ENCODE measurements at places on chromosomes 7 and 10.

DNA sequence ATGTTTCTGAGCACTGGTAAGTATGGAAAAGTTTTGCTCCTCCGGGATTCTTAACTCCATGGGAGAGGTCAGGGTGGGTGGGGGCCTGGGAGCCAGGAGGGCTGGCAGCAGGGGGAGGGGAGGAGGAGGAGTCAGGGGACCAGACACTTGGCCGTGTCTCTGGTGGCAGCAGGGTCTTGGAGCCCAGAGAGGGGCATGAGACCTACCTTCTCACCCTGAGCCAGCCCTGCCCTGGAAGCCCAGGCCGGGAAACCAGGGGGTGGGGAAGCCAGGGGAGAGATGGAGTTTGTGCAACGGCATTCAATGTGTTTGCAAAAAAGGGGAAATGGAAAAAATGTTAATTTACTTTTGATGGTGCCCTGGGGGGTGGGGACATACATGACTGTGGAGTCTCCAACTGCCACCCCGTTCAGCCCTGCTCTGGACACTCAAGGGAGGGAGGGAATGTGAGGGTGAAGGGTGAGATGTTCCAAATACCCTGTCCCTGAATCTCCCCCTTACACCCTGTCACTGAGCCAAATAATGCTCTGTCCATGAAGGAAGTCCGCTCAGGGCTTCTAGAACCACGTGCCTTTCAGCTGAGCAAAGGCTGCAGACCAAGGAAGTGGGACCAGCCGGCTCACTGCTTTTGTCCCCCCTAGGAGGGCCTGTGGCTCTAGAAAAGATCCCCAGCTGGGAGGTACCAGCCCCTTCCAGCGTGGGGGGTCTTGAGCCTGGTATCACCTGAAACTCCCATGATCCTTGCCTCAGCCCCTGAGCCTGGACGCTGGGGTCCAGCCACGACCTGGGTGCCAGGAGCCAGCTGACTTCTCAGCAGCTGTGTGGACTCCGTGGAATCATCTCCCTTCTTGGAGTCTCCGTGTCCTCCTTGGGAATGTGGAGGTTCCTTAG is 48.3 kb downstream of the TMEM270 start:
- no peak for DNase-seq
- no peaks in the 10 kb centered on the region for H3K4me1 ChIP-seq
- no peak overlapping the region for H3K4me3 ChIP-seq
- H3K36me3 ChIP-seq = no peaks in the 10 kb centered on the region
- H3K27me3 ChIP-seq = no peaks in the 10 kb centered on the region
- H3K27ac ChIP-seq = no peak overlapping the region

DNA sequence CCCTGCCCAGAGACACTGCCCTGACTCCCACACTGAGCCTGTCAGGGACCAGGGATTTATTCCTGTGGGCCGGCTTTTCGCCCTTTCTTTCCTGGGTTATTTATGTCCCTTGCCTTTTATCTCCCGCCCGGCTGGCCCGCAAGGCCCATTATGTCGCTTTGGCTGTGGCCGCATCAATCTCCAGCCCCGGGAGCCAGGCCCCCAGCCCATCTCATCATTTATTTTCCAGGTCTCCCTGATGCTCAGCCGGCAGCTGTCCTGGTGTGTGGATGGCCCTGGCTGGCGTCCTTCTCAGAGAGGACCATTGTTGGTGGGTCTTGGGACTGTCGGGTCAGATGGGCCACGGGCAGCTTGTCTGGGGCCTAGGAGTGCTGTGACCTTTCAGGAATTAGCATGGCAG is 82.3 kb downstream of the FAM241B start:
- H3K4me1 ChIP-seq = peaks cover 4% of the 10 kb centered on the region
- peaks cover 14% of the 10 kb centered on the region for H3K36me3 ChIP-seq
- no peak overlapping the region for H3K4me3 ChIP-seq
- H3K27ac ChIP-seq = no peak overlapping the region
- no peaks in the 10 kb centered on the region for H3K27me3 ChIP-seq
- no peak for DNase-seq

- H3K27ac ChIP-seq = no peak overlapping the region
- H3K4me1 ChIP-seq = no peaks in the 10 kb centered on the region
- no peak overlapping the region for H3K4me3 ChIP-seq
- H3K27me3 ChIP-seq = no peaks in the 10 kb centered on the region
- DNase-seq = no peak
These were observed 15.8 kb downstream of the SCIN start for GRCh38 chr7:12586271-12586670.

- H3K4me3 ChIP-seq = peak overlapping the region; percentile 49
- peaks cover 4% of the 10 kb centered on the region for H3K4me1 ChIP-seq
- H3K36me3 ChIP-seq = peaks cover 6% of the 10 kb centered on the region
- DNase-seq = no peak
- H3K27me3 ChIP-seq = no peaks in the 10 kb centered on the region
- no peak overlapping the region for H3K27ac ChIP-seq
These were observed 13.2 kb downstream of the ATG9B start for GRCh38 chr7:151011097-151011409.

GRCh38 chr10:71981876-71982230 is 17.7 kb downstream of the CHST3 start:
- H3K4me3 ChIP-seq = no peak overlapping the region
- H3K27ac ChIP-seq = no peak overlapping the region
- no peaks in the 10 kb centered on the region for H3K27me3 ChIP-seq
- H3K36me3 ChIP-seq = no peaks in the 10 kb centered on the region
- DNase-seq = no peak

GRCh38 chr10:129426606-129427005 is 40.4 kb upstream of the MGMT start:
- no peak for DNase-seq
- no peaks in the 10 kb centered on the region for H3K27me3 ChIP-seq
- H3K27ac ChIP-seq = no peak overlapping the region
- no peaks in the 10 kb centered on the region for H3K36me3 ChIP-seq

DNA sequence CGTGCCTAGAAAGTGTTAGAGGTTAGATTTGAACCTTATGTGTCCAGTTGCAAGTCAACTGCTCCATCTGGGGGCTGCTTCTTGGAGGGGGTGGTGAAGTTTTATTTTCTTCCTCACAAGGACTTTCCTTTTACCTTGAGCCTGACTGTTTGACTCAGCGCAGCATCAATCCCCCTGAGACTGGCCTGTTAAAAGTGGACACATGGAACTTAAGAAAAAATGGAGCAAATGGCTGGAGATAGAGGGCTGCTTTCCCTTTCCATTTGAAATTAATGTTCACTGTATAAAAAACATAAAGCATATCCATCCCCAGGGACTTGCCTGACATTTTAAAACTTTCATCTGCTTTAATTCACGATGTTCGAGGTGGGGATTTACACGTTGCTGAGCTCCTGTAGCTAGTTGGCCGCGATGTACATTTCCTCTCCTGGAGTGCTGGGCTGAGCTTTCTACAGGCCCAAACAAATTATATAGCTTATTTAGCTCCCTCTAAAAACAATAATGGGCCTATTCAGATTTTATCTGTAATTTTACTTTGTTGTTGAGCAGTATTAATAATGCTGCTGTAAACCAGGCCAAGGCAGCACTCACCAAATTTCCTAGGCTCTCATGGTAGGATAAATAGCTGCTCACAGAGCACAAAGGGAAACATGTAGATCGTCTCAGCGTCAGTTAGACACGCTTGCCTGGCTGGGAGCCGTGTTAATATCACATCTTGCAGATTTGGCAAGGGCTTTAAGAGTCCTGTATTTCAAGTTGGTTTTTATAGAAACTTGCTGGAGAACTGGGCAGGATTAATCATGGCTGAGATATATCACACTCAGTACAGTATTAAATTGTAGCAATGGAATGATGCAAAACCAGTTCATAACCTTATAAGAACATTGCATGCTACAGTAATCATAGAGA is 251.5 kb downstream of the LRMDA start:
- no peaks in the 10 kb centered on the region for H3K36me3 ChIP-seq
- no peak overlapping the region for H3K27ac ChIP-seq
- H3K27me3 ChIP-seq = no peaks in the 10 kb centered on the region
- H3K4me3 ChIP-seq = no peak overlapping the region

DNA sequence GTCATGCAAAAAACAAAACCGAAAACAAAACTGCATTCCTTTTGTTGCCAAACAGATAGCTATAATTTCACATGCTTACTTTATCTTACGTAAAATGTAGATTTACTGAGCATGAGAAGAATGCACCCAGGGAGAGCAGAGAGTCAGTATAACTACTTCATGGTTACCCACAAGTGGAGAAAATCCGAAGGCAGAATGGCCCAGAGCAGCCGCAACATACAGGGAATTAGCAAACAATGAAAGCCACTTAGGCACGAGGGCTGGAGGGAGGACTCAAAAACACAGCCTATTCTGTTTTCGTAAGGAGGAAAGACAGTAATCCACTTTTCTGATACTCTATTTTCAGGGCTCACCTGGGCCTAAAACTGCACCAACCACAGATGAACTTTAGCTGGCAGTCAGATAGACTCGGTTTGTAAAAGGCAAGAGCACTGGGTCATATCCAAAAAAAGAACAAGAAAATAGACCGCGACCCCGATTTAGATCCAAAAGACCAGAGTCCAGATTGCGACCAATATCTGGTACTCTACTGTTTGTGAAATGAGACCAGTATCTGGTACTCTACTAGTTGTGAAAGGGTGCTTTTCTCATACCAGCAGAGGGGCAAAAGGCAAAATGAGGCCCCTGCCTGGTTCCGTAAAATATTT is 1.3 kb downstream of the ITPRIP start:
- peak overlapping the region; percentile 92 for H3K4me3 ChIP-seq
- H3K36me3 ChIP-seq = peaks cover 2% of the 10 kb centered on the region
- H3K27me3 ChIP-seq = no peaks in the 10 kb centered on the region
- DNase-seq = no peak
- H3K27ac ChIP-seq = no peak overlapping the region

- H3K27me3 ChIP-seq = no peaks in the 10 kb centered on the region
- H3K4me3 ChIP-seq = no peak overlapping the region
- peaks cover 4% of the 10 kb centered on the region for H3K36me3 ChIP-seq
- no peaks in the 10 kb centered on the region for H3K4me1 ChIP-seq
- no peak overlapping the region for H3K27ac ChIP-seq
These were observed 353.4 kb downstream of the TNS3 start for GRCh38 chr7:47228386-47229014.

GRCh38 chr10:91312382-91312733 is 91.9 kb downstream of the PCGF5 start:
- no peak overlapping the region for H3K27ac ChIP-seq
- H3K27me3 ChIP-seq = no peaks in the 10 kb centered on the region
- no peak overlapping the region for H3K4me3 ChIP-seq
- no peaks in the 10 kb centered on the region for H3K4me1 ChIP-seq
- H3K36me3 ChIP-seq = no peaks in the 10 kb centered on the region
- no peak for DNase-seq

DNA sequence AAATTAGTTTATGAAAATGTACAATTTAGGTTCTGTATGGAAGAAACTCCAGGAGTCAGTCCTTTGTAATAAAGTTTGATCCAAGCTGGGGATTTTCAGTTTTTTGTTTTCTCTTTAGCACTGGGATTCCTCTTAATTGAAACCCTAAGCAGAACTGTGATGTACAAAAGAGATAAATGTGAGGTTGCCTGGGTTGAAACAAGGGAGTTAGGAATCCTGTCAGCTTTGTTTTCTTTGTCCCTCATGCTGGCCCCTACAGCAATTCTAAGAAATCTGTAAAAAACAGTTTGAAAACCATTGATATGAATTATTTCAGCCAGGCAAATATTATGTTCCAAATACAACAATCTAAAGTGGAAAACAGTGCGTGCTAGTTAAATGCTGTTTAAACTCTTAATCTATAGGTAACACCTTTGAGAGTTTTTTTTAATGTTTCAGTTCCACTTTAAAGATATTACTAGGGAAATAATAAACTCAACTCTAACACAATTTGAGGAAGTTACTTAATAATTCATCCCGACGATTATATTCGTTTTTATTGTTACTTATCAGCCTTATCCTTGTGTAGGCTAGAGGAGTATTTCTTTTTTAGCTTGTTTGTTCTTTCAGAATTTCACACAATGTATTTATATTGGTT is 65.3 kb downstream of the SGCE start:
- H3K27ac ChIP-seq = no peak overlapping the region
- no peak for DNase-seq
- H3K4me1 ChIP-seq = no peaks in the 10 kb centered on the region

Data from H9 (cell line).